ENCODE measurements at places on chromosomes 4 and X. TPM values are rescaled to one million over a fixed set of nuclear protein-coding genes. Genes with fewer than 3 reads are reported as not detected.

The TEX13C gene
- not detected for total RNA-seq

The ADAM29 gene
- not detected for total RNA-seq

The EDA2R gene
- 5.2 TPM for total RNA-seq

The MTTP gene
- total RNA-seq = 0.83 TPM

The YIPF6 gene
- 25.7 TPM for total RNA-seq

The PTPN13 gene
- total RNA-seq = 7.9 TPM

The CCDC120 gene
- 1.2 TPM for total RNA-seq

The CETN2 gene
- 53.1 TPM for total RNA-seq

DNA sequence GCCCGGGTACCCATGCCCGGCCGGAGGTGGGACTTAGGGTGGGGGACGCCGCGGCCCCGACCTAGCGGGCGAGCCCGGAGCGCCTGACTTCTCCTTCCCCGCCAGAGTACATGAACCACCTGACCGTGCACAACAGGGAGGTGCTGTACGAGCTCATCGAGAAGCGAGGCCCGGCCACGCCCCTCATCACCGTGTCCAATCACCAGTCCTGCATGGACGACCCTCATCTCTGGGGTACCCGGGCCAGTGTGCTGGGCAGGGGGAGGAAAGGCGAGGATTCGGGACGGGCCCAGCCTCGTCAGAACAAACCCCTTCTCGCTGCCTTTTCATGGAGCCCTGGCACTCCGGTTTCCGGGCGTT, 622 bp downstream of the TAFAZZIN start:
- no peaks in the 10 kb centered on the region for H3K36me3 ChIP-seq
- H3K4me1 ChIP-seq = peaks cover 3% of the 10 kb centered on the region
- peak overlapping the region; percentile 75 for H3K4me3 ChIP-seq

DNA sequence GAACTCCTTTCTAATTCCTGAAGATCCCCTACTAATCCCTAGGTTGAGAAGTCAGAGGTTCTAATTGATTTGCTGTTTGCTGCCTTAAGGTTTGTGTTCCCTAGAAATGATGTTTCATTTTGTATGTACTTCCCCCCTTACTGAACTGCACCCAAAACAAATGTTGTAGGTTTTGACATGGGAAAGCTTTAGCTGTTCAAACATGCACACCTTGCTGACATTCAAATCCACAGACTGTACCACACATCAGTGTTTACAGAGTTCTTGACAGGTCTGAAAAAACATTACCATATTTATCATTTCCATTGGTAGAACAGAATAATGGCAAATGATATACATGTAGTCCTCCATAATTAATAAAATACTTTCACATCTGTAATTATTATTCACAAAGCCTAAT, 18.2 kb downstream of the EGF start:
- no peak for DNase-seq
- H3K27me3 ChIP-seq = no peaks in the 10 kb centered on the region
- no peaks in the 10 kb centered on the region for H3K4me1 ChIP-seq
- no peak overlapping the region for H3K27ac ChIP-seq
- H3K4me3 ChIP-seq = no peak overlapping the region
- H3K36me3 ChIP-seq = no peaks in the 10 kb centered on the region

DNA sequence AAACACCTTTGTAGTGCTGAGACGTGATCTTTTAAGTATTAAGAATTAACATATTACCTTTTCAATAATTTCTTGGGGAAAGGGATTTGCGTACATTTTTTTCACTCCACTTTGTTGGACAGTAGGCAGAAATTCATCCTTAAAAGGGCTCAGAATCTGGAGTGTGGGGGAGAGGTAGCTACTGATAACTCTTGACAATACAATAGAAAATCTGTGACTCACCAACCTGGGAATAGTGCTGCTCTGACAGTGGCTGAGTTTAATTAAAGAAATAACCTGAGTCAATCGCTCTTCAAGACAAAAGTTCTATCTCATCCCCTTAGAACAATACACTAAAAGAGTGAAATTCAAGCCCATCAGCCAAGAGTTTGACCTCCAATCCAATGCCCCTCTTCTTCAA, 60.2 kb downstream of the SLC9A7 start:
- DNase-seq = no peak
- no peak overlapping the region for H3K27ac ChIP-seq
- H3K36me3 ChIP-seq = no peaks in the 10 kb centered on the region
- H3K27me3 ChIP-seq = no peaks in the 10 kb centered on the region

- DNase-seq = no peak
- no peak overlapping the region for H3K27ac ChIP-seq
- no peaks in the 10 kb centered on the region for H3K27me3 ChIP-seq
- no peaks in the 10 kb centered on the region for H3K36me3 ChIP-seq
- peaks cover 8% of the 10 kb centered on the region for H3K4me1 ChIP-seq
- H3K4me3 ChIP-seq = no peak overlapping the region
Observed at GRCh38 chr4:87633243-87633642, 16.8 kb upstream of the DMP1 start.

- H3K4me3 ChIP-seq = no peak overlapping the region
- peaks cover 35% of the 10 kb centered on the region for H3K4me1 ChIP-seq
- peaks cover 52% of the 10 kb centered on the region for H3K36me3 ChIP-seq
- H3K27me3 ChIP-seq = no peaks in the 10 kb centered on the region
Observed at GRCh38 chr4:119564106-119564505, 64.5 kb downstream of the PDE5A start.

DNA sequence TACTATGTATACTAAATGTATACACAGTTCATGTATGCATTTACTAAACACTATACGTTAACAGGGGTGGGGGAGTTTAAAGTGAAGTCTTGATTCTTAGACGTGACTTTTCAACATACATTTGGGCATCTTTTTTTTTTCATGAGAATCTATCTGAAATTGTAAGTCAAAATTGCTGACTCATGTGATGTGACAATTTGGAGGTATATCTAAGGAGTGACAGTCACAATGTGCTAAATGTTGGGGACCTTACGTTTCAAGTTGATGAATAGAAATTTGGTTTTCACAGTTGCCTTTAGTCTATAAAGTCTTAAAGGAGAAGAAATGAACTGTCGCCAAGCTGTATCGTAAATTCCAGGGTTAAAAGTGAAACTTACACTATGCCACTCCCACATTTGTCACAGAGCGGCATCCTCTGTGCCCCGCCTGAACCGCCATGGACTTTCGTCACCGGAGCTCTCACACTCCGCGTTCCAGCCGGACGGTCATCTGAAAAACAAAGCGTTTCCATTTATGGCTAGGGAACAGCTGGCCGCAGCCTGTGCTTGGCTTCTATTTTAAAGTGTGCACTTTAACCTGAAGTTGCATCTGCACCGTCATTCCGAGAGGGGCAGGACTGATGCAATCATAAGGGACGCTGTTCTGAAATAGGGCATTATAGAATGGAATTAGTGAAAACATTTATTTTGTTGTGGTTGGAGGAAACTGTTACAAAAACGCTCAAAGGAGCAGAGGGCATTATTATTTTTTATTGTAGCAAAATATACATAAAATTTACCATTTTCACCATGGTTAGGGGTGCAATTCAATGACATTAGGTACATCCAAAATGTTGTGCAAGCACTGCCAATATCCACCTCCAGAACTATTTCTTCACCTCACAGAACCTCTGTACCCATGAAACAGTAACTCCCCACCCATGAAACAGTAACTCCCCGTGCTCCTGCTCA, 30.9 kb downstream of the PDLIM3 start:
- no peak for DNase-seq
- H3K4me3 ChIP-seq = peak overlapping the region; percentile 7
- H3K36me3 ChIP-seq = peaks cover 27% of the 10 kb centered on the region
- H3K4me1 ChIP-seq = peaks cover 34% of the 10 kb centered on the region

GRCh38 chr4:98516042-98516440, 142.4 kb downstream of the TSPAN5 start:
- H3K36me3 ChIP-seq = no peaks in the 10 kb centered on the region
- no peak overlapping the region for H3K4me3 ChIP-seq
- DNase-seq = no peak
- H3K27me3 ChIP-seq = no peaks in the 10 kb centered on the region
- no peak overlapping the region for H3K27ac ChIP-seq
- H3K4me1 ChIP-seq = no peaks in the 10 kb centered on the region

- no peaks in the 10 kb centered on the region for H3K27me3 ChIP-seq
- no peak overlapping the region for H3K27ac ChIP-seq
- H3K36me3 ChIP-seq = no peaks in the 10 kb centered on the region
- H3K4me3 ChIP-seq = no peak overlapping the region
- no peak for DNase-seq
Observed at GRCh38 chr4:92952897-92953296, 649.1 kb downstream of the GRID2 start.

DNA sequence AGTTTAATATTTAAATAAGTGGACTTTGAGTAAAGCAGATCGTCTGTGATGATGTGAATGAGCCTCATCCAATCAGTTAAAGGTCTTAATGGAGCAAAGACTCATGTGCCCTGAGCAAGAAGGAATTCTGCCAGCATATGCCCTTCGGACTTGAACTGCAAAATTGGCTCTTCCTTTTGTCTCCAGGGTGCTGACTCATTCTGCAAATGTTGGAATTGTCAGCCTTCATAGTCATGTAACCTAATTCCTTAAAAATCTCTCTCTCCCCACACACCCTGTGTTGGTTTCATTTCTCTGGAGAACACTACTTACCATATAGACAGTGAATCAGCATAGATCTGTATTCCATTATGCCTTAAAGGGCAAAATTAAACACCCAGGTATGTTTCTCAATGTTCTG, 609.8 kb upstream of the GALNTL6 start:
- no peak overlapping the region for H3K27ac ChIP-seq
- no peak overlapping the region for H3K4me3 ChIP-seq
- no peaks in the 10 kb centered on the region for H3K27me3 ChIP-seq
- no peak for DNase-seq

DNA sequence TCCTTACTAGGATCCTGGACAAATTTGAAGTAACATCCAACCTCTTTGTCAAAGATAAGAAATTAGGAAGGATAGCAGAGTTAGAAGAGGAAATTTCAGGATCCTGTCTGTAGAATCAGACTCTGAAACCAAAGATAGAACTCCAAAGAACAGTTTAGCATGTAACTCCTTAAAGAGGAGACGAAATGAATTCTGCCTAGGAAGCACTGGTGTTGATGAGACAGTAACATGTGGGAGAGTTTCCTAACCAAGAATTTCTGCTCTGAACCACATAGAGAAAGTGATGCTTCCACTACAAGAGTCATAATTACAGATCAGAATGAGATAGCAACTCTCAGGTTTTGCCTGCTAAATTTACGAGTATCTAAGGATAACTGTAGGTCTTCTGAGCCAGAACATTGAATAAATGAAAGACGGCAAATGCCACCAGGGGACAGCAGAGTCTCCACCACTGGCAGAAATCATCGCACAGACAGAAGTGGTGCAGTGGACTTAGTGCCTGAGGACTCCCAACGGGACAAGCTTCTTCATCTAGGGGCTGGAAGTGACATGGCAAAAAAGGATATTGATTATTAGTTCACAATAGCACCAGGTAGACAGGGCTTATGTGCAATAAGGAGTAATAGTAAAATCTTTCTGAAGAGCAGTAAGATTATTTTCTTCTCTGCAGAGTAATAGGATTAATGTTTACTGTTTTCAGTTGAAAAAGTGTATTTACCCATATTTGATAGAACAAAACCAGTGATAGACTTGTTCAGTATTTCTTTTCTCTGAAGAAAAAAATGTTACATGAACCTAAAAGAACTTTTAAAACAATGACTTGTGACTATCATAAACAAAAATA, 6.7 kb upstream of the PPID start:
- H3K4me1 ChIP-seq = no peaks in the 10 kb centered on the region
- no peak overlapping the region for H3K4me3 ChIP-seq
- H3K36me3 ChIP-seq = no peaks in the 10 kb centered on the region
- H3K27ac ChIP-seq = no peak overlapping the region
- H3K27me3 ChIP-seq = no peaks in the 10 kb centered on the region
- DNase-seq = no peak

DNA sequence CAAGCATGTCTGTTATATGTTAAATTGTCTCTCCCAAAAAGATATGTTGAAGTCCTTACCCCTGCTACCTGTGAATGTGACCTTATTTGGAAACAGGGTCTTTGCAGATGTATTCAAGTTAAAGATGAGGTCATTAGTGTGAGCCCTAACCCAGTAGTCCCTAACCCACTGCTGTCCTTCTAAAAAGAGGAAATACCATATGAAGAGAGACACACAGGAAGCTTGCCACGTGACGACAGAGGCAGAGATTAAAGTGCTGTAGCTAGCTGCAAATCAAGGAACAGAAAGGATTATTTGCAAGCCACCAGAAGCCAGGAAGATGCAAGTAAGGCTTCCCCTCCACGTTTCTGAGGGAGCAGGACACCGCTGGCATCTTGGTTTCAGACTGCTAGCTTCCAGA, 150.1 kb downstream of the HNRNPD start:
- no peak overlapping the region for H3K4me3 ChIP-seq
- no peaks in the 10 kb centered on the region for H3K36me3 ChIP-seq
- no peak overlapping the region for H3K27ac ChIP-seq
- no peaks in the 10 kb centered on the region for H3K4me1 ChIP-seq

DNA sequence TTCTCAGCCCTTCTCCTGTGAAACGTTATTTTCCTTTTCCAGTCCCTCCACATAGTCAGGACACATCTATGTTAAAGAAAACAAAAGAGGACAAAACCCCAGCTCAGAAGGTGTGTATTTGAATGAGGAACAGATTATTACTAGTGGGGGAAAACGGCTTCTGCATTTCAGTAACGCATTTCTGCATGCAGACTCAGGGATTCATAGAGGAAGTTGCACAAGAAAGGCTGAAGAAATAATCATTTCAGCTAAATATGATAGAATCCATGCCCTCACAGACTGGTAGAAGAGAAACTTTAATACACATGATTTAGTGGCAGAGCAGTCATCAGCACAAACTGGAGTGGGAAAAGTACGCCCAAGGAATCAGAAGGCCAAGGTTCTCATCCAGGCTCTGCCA, 270.8 kb upstream of the FGF13 start:
- no peaks in the 10 kb centered on the region for H3K4me1 ChIP-seq
- no peaks in the 10 kb centered on the region for H3K36me3 ChIP-seq
- no peak for DNase-seq
- no peak overlapping the region for H3K4me3 ChIP-seq
- no peak overlapping the region for H3K27ac ChIP-seq

DNA sequence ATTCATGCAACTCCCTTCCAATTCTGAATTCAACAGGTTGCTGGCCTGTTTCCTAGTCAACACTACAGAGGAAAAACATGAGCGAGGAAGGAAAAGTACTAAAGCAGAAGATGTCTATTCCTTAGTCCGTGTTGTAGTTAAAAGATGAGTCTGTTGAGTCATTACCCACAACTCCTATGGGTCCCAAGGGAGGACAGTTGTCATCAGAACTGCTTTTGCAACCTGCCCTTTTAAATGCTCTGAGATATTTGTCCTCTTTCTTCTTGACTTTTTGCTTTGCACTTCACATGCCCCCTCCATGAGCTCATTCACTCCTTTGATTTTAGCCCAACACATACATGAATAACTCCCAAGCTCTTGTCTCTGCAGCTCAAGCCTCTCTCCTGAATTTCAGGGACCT, 119.2 kb downstream of the CORIN start:
- DNase-seq = no peak
- H3K27me3 ChIP-seq = no peaks in the 10 kb centered on the region
- H3K36me3 ChIP-seq = no peaks in the 10 kb centered on the region
- no peak overlapping the region for H3K27ac ChIP-seq
- no peak overlapping the region for H3K4me3 ChIP-seq

DNA sequence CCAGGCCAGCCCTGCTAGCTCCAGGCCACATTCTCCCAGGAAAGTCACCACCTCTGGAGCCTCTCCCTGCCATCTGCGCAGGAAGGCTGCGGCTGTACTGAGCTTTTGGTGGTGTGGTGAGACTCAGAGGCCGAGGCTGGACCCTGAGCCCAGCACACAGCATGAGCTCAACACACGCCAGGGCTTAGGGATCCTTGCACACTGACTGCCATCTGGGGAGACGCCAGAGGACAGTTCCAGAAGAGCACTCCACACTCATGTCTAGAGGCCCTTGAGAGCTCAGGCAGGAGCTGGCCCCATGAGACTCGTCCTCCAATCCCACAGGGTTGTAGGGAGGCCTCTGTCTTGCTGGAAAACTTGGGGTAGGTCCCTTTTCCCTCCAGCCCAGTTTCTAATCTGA, 40.6 kb downstream of the ABLIM2 start:
- H3K27me3 ChIP-seq = no peaks in the 10 kb centered on the region
- no peaks in the 10 kb centered on the region for H3K36me3 ChIP-seq
- no peak for DNase-seq
